Camera-type eye (tissue), 1 donor: ENCODE measurements at places on chromosomes 12 and 14. TPM values are rescaled to one million over a fixed set of nuclear protein-coding genes. Genes with fewer than 3 reads are reported as not detected.

Gene FLVCR2
- 8.2 TPM for total RNA-seq

Gene LRRC9
- total RNA-seq: 3.4 TPM

Gene EIF5
- total RNA-seq: 187 TPM

Gene OTOGL
- 0.60 TPM for total RNA-seq

Gene DENR
- total RNA-seq: 49.5 TPM

Gene CLBA1
- total RNA-seq: 9.3 TPM

Gene POLE2
- total RNA-seq: 14.3 TPM

Gene SIRT4
- 9.5 TPM for total RNA-seq

Gene C14orf119
- total RNA-seq: 15.8 TPM

Gene TMPRSS12
- not detected for total RNA-seq

Gene MANSC4
- not detected for total RNA-seq

Gene KLRC1
- 0.27 TPM for total RNA-seq

Gene PLEK2
- total RNA-seq: 3.0 TPM

Gene CLEC2D
- total RNA-seq: 17.5 TPM

Gene EPYC
- total RNA-seq: not detected

Gene RND1
- total RNA-seq: 2.3 TPM

Gene CLMN
- 25.3 TPM for total RNA-seq

Gene ANKRD33
- total RNA-seq: 4.2 TPM

Gene DPPA3
- total RNA-seq: not detected

Gene MYH7
- total RNA-seq: 69.1 TPM
